ENCODE measurements at places on chromosomes 16 and 17. TPM values are rescaled to one million over a fixed set of nuclear protein-coding genes. Genes with fewer than 3 reads are reported as not detected.

DNA sequence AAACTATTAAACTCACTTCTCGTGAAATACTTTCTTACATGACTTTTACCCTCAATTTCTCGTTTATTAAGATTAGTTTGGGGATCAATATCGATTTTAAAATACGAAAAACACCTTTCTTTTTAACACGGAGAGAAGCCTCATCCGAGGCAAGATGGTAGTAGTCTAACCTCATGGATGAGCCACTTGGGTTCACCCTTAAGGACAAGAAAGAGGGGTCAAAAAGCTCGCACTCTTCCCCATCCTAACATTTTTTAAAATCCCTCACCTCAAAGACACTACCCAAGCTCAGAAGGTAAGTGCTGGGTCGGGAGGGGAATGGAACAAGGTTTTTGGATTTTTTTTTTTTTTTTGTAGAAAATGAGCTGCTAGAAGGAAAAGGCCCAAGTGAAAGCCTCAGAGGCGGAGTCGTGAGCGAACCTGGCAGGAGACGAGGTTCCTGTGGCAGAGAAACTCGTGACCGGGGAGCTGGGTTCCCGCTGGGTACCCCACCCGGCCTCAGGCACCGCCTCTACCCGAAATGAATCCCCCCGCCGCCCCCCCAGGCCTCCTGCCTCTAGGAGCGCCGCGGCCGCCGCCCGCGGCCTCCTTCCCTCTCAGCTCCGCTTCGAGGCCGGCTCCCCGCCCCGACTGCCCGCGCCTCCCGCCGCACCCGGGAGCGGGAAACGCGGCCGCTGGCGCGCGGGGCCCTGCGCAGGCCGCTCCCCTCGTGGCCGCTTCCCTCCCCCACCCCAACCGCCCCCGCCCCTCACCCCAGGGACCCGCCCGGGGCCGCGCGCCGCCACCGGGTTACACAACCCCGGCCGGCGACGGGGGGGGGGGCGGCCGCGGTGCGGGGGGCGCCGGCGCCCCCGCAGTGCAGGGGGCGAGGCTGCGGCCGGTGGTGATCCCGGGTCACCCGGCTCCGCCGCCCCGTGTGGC, 1.6 kb downstream of the NUFIP2 start:
- peak; percentile 18 for DNase-seq

- no peak for DNase-seq
Observed at GRCh38 chr16:81696961-81697615, 82.0 kb upstream of the PLCG2 start.

GRCh38 chr16:35188288-35189155, 1729.1 kb downstream of the TP53TG3F start:
- no peak for DNase-seq

DNA sequence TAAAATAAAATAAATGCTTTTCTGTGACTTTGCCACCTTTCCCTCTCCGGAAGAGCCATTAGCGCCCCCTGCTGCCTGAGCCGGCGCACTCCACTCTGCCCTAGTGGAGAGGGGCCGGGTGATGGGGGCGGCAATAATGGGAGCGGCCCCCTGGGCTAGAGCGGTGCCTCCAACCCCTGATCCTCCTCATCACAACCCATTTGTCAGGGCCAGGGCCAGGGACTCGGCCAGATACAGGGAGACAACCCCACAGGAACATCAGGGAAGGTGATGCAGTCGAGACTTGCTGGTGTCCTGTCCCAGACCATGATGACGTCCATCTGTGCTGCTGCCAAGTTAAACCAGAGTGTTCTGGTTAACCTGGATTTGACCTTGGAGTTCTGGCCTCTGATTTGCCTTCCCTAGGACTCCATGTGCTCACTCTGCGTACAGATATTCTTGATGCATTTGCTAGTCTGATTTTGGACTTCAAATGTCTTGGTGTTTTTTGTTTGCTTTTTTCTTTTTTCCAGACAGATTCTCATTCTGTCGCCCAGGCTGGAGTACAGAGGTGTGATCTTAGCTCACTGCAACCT, 46.1 kb upstream of the BPTF start:
- DNase-seq = no peak

GRCh38 chr16:51439271-51439670, 288.2 kb upstream of the SALL1 start:
- no peak for DNase-seq

GRCh38 chr17:19978209-19978802, 678 bp upstream of the AKAP10 start:
- DNase-seq = peak; percentile 15

DNA sequence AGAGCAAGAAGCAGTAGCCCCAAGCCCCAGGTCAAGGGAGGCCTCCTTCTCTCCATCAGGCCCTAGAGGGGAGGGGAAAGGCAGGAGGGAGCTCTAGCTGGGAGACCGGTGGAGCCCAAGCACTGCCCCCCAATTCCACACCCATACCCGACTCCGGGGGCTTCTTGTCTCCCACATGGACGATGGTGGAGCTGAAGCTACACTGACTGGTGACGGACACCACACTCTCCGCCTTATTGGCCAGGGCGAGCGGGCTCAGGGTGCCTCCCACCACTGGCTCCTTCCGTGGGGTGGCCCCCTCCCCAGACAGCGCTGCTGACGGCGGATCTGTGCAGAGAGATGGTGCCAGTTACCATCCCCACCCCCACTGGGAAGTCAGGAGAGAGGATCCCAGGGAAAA, 6.4 kb downstream of the PER1 start:
- DNase-seq = no peak

DNA sequence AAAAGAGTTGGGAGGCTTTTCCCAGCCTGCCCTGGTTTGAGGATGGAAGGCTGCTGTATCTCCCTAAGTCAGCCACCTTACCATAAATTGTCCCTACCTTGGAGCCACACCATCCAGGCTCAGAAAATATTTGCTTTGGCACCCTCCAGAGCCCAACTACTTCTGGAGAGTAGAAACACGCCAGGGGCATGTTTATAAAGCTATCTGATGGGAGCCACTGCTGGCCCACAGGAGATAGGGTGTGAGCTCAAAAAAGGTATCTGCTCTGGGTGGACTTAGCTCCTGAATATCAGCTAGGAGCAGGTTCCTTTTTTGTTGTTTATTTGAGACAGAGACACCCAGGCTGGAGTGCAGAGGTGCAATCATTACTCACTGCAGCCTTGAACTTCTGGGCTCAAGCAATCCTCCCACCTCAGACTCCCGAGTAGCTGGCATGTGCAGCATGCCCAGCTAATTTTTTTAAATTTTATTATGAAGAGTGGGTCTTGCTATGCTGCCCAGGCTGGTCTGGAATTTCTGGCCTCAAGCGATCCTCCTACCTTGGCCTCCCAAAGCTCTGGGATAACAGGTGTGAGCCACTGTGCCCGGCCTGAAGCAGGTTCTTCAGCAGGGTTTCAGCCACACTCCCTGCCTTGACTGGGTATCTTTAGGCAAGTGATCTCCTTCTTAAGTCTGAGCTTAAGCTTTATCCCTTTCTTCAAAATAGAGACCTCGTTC, 147.1 kb downstream of the SALL1 start:
- DNase-seq = no peak

GRCh38 chr17:17440010-17440843, 36.6 kb upstream of the MED9 start:
- peak; percentile 28 for DNase-seq

- DNase-seq = no peak
Observed at GRCh38 chr16:50642349-50642748, 38.8 kb downstream of the SNX20 start.

DNA sequence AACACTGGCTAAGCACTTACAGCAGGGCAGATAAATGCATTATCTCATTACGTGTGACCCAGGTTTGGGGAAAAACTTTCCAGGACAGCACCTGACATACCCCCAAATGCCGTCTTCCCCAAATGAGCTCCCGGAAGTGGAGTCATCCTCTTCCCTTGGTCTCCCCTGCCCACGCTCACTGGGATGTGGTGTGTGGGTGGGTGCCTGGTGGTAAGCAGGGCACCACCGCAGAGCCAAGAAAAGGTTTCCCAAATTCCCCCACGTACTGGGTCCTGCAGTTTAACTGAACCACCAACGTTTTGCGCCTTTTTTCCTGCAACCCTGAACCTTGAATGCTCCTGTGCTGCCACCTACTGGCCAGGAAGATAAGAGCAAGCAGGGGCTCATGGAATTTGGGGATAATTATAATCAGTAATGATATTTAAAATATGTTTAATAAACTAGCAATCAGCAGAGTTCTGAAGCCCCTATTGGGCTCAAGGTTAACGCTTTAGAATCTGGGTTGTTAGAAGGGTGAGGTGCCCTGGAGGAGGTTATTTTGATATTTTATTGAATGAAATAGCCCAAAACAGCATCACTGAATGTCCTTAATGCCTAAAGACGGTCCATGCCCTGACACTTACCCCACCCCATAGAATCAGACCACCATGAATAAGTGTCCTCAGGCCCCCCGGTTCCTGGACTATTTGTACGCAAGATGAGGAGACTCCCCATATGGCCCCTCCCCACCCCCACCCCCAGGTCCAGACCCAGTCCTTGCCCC, 8.0 kb downstream of the SPPL2C start:
- peak; percentile 22 for DNase-seq

DNA sequence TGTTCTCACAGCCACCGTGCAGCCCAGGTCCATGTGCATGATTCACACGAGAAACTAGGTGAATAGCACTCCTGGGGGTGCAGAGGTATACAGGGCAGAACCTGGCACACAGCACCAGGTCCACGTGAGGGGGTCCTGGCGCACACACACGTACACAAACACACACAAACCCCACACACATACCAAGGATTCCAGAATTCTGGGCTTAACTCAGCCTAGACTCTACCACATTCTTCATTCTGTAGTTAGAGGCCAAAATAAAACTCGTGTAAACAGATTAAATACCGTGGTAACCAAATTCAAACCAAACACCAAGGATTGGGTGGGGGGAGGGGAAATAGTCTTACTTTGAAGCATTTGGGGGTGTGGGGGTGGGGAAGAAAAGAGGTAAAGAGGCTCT, 58.5 kb downstream of the XYLT1 start:
- no peak for DNase-seq

DNA sequence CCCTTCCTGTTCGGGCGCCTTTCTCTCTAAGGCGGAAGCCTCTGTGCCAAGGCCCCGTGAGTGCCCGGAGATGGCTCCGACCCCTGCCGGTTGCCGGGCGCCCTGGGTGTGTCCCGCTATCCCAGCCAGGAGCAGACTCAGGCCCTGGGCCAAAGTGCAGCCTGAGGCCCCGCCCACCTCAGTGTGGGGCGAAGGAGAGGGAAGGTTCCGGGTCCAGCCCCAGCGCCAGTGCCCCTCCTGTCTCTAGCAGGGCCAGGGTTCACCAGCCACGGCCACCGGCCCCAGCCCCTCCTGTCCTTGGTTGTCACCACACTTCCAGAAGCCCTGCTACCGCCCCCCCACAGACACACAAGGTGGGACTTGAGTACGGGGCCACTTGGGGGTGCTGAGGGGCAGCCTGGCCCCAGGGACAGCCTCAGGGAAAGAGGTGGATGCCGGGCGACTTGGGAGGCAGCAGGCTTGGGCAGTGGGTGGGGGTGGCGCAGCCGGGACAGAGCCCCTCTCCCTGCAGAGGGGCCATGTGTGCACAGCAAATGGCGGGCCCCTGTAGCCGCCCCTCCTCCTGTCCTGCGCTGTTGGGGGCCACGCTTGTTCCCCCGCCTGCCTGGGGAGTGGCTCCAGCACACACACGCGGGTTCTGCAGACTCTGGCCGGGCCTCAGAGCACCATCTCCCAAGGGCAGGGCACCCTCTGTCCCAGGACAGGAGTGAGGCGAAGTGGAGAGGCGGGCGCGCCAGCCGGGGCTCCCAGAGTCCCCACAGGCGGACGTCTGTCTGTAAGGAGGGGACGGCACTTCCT, 6.0 kb downstream of the C1QTNF8 start:
- no peak for DNase-seq

DNA sequence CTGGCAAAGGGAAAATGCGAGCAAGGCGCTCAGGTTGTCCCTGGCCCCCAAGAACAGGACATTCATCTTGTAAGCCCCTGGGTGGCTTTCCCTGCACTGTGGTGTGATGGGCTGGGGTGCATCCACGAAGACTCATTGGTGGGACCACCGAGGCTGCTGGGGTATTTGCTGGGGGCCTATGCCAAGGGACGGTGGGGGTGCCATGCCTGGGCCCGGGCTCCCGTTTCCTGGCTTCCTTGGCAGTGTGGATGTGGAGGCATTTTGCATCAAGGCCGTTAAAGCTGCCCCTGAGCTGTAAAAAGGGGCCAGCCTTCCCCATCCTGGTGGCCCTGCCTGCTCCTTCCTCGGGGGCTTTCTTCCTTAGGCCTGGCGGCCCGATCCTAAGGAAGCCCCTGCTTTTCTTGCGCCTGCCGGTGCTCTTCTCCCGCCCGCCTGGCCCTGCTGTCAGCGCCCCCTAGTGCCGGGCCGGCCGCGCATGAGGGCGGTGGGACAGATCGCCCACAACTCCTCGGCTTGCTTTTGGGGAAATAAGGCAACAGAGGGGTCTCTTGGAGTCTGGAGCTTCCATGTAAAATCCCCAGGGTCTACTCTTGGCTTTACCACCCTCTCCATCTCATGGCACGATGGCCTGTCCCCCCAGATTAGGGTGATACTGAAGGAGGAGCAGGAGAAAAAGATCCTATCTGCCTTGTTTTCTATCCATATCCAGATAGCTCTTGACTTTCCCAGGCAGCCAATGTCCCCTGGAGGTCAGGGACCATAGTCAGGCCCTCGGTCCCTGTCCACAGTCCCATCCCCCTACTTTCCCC, 9.8 kb upstream of the TBX2 start:
- no peak for DNase-seq

GRCh38 chr16:86122681-86123342, 223.8 kb downstream of the IRF8 start:
- no peak for DNase-seq

DNA sequence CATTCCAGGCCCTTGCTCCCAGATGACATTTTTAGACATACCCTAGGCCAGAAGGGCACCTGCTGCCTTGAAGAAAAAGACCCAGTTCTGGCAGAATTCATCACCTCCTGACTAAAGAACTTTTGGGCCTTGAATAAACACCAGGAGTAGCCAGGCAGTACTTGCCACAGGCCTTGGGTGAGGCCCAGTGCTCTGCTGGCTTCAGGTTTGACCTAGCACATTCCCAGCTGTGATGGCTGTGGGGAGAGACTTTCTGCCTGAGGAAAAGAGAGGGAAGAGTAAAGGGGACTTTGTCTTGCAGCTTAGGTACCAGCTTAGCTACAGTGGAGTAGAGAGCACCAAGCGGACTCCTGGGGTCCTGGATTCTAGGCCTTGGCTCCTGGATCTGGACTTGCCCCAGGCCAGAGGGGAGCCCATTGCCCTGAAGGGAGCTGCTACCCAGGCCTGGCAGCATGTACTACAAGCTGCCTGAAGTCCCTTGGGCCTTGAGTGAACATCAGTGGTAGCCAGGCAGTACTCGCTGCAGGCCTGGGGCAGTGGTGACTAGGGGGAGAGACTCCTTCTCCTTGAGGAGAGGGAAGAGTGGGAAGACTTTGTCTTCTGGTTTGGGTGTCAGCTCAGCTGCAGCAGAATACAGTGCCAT, 44.3 kb downstream of the ABCA8 start:
- DNase-seq = no peak

GRCh38 chr17:75902406-75902805, 2.3 kb downstream of the MRPL38 start:
- DNase-seq = no peak

GRCh38 chr16:88357317-88358022, 25.3 kb upstream of the ZNF469 start:
- no peak for DNase-seq

- no peak for DNase-seq
Observed at GRCh38 chr17:15977894-15978293, 21.6 kb downstream of the ZSWIM7 start.

GRCh38 chr16:81440888-81441761, 3.5 kb upstream of the CMIP start:
- DNase-seq = no peak

SLC2A4 gene
- polyA plus RNA-seq = 0.04 TPM

ELMO3 gene
- polyA plus RNA-seq = 46.7 TPM

DHX40 gene
- 9.0 TPM for polyA plus RNA-seq

KRT15 gene
- 218 TPM for polyA plus RNA-seq

CCL3 gene
- not detected for polyA plus RNA-seq

SYNGR3 gene
- 2.6 TPM for polyA plus RNA-seq

RGS9 gene
- polyA plus RNA-seq = 6.4 TPM

MVP gene
- 123 TPM for polyA plus RNA-seq

CHST5 gene
- not detected for polyA plus RNA-seq
